GM12878 (cell line): ENCODE measurements at places on chromosomes 5 and 9.

- no peak for DNase-seq
Measured at GRCh38 chr5:54837093-54837492, 148.3 kb downstream of the ESM1 start.

DNA sequence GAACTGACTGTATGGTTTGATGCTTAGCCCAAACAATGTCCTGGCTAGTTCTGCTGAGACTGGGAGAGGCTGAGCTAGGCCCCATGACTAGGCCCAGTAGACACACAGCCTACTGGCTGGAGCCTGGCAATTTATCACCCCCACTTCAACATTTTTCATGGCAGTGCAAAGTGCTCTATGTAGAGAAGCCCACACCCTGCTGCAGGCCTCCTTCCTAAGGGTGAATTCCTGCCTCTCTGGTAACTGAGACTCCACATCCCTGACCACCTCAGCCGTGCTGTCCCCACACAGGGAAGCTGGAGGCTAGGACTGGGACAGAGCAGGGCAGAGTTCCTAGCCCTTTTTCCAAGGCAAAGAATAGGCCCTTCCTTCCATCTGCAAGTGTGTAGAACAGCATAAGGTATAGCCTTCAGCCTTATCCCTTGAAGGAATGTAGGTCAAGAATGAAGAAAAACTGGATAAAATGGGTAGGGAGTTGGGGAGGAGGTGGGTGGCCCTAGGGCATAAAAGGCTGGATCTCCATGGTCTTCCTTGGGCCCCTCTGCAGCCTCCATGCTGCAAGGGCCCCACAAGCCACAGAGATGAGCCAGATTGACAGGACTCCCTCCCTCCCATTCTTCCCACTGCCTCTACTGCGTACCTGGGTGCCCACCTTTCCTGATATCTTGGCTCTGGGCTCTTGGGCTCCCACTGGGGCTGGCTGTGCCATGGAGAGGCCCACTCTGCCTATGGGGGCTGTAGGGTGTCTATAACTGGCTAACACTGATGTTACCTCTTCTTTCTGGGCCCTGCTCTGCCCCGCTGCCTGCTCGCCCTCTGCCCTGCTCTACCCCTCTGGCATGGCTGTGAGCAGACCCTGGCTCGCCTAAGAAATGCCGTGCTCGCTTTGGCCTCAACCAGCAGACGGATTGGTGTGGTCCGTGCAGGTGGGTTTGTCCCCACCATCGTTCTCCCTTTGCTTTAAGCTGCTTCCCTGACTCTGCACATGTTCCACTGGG, 29.8 kb downstream of the TCF7 start:
- no peak for DNase-seq

DNA sequence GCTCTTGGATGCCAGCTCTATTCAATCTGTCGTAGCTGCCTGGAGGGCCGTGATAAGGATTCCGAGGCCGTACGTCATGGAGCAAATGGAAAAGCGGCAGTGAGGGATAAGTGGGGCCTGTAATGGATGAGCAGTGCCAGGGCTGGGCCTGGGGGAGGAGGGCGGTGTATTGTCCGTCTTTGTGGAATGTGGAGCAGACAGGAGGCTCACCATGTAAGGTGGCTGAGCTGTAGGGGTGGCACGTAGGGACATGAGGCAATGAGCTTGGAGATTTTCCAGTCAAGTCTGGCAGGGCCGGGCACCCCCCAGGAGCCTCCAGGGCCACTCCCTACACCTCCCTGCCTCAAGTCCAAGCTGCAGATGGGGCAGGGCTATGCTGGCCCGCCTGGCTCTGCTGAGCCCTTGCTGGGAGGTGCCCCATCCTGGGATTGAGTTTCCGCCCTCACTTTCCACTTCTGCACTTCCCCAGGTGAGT, 29.2 kb downstream of the NCS1 start:
- no peak for DNase-seq

DNA sequence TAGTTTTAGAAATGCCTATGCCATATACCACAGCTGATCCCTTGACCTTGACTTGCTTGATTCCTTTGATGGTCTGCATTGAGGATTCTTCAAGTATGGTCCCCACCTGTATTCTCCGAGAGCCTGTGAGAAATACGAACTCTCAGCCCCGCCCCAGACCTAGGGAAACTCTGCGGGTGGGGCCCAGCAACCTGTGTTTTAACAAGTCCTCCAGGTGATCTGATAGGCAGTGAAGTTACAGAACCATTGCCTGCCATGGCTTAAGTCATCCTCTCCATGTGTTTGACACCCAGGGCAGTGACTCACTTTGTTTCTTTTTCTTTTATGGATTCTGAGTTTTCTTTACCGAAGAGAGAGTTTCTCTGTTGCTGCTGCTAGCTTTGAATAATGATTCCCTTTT, 18.5 kb downstream of the FRMPD1 start:
- no peak for DNase-seq

DNA sequence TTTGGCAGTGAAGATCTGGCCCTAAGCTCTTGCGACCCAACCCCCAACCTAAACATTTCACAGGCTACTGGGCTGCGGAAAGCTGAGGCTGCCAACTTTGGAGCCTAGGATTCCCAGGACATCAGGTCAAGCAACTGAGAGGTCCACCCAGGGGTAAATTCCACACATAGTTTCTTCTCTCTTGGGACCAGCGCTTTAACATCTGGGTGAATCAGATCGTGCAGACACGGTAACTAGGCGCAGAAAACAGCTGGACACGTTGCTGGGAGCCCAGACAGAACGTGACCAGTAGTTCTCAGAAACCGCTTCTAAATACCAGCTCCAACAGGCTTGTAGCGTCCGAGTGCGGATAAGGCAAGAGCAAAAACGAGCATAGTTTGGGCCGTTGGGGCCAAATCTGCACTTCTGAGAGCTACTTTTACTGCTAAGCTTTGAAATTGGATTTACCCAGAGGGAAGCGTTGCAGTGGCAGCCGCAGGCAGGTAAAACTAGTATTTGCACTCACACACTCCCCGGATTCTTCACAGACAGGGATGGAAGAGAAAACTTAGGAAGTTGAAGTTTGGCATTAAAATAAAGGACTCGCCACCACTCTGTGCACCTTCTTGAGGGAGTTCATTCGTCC, 11.8 kb downstream of the ITGA1 start:
- DNase-seq: no peak
